ENCODE measurements at places on chromosomes 4 and X. TPM values are rescaled to one million over a fixed set of nuclear protein-coding genes. Genes with fewer than 3 reads are reported as not detected.

Gene LRRC66
- 1.5 TPM for total RNA-seq

Gene CCDC160
- 0.30 TPM for total RNA-seq

Gene PASD1
- not detected for total RNA-seq

Gene EDNRA
- total RNA-seq: 3.9 TPM

Gene CCDC110
- total RNA-seq: 5.0 TPM

Gene LUZP4
- total RNA-seq: not detected

Gene ENPEP
- total RNA-seq: 0.30 TPM

Gene BTK
- total RNA-seq: not detected

Gene RASL11B
- 0.23 TPM for total RNA-seq

Gene ARHGAP24
- total RNA-seq: 50.8 TPM

Gene CHRNA9
- not detected for total RNA-seq

Gene TCP11X2
- not detected for total RNA-seq

Gene BMP3
- total RNA-seq: 0.05 TPM

Gene SLBP
- total RNA-seq: 49.5 TPM

Gene HSFX2
- not detected for total RNA-seq

Gene TACR3
- total RNA-seq: not detected

Gene UGT2B15
- not detected for total RNA-seq

Gene SOX3
- not detected for total RNA-seq

Gene SHROOM4
- 2.4 TPM for total RNA-seq

Gene FMR1
- 27.0 TPM for total RNA-seq

Gene GABRG1
- not detected for total RNA-seq

Gene LRAT
- total RNA-seq: not detected

Gene ING2
- 10.7 TPM for total RNA-seq

Gene CXorf49B
- not detected for total RNA-seq

Gene ATOH1
- not detected for total RNA-seq

Gene PARM1
- 0.89 TPM for total RNA-seq

Gene APEX2
- total RNA-seq: 7.6 TPM

Gene AWAT2
- not detected for total RNA-seq

Gene PRPS2
- 32.0 TPM for total RNA-seq

Gene PAGE2B
- not detected for total RNA-seq

Gene ZDHHC9
- total RNA-seq: 24.3 TPM

Gene XG
- total RNA-seq: 0.59 TPM
